ENCODE measurements at places on chromosomes 6 and 20.

- DNase-seq, result no peak
Observed at GRCh38 chr6:157649311-157650260, 173.5 kb upstream of the SNX9 start.

DNA sequence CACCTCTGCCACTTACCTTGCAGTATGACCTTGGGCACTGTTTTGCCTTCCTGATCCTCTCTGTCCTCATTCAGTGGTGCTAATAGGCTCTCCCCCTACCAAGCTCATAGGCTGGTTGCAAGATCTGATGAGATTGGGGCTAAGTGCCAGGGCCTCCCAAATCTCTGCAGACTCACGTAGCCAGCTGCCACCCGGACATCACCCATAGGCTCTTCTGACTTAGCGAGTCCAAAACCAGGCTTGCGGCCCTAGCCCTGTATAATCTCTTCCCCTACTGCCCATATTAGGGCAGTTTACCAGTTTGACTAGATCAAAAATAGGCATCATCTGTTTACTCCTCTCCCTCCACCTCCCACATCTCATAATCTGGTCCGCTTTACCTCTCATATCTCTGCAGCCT lies 54.2 kb upstream of the VSTM2L start:
- DNase-seq, result no peak

DNA sequence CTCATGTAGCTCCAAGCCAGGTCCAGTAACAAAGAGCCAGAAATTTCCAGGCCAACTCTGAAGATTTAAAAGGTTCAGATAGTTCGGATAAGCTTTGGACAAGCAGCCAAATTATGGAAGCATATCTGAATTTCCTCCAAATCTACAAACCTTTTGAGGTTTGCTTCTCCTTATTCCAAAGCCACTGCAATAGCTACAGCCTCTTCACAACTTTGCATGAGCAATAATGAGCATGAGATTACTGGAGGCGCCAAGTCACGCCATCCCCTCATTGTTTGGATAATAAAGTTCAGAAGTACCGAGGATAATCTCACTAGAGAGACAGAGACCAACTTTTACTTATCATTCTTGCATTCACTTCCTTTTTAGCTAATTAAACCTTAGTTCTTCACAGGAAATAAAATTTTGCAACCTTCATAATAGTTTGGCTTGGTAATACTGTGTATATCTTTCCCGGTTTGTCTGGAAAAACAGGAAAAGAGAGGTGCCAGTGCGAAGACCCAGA lies 329.6 kb upstream of the RSPO3 start:
- DNase-seq, result no peak

DNA sequence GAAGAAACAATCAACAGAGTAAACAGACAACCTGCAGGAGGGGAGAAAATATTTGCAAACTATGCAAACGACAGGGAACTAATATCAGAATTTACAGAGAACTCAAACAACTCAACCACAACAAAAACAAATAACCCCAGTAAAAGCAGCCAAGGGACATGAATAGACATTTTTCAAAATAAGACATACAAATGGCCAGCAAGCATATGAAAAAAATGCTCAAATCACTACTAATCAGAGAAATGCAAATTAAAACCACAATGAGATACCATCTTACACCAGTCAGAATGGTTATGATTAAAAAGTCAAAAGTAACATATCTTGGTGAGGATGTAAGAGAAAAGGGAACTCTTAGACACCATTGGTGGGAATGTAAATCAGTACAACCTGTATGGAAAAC lies 215.0 kb downstream of the THBS2 start:
- no peak for DNase-seq

DNA sequence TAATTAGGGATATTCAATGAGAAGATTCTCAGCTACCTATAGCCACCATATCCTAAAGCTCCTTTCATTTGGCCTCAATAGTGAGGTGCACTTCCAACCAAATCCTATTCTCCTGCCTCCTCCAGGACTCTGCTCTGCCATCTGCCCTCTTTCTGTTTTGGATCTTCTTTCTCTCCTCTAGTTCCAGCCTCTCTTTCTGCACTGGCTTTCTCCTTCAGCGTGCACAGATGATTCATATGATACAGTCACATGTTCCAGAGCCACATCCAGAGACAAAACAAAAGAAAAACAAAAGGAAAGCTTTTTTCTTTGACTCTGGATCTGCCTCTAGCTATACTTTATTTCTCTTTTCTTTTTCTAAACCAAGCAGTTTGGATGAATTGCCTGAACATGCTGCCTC lies 531.9 kb upstream of the MAN1A1 start:
- DNase-seq, result no peak

DNA sequence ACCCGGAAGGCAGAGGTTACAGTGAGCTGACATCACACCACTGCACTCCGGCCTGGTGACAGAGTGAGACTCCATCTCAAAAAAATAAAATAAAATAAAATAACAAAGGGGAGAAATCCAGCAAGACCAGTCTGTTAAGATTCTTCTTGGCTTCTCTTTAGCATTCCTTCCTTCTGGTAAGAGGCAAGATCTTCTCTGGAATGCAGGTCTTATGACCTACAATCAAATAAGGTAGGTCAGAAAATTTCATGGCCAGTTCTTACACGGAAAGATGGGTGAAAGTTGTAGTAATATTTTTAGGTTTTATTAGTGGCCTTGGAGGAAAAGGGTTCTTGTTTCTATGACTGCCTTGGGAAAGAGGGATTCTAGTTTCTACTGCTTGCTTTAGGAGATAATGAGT lies 180.9 kb downstream of the FUT9 start:
- no peak for DNase-seq

- DNase-seq, result no peak
Observed at GRCh38 chr6:44779130-44779826, 391.8 kb downstream of the CDC5L start.

DNA sequence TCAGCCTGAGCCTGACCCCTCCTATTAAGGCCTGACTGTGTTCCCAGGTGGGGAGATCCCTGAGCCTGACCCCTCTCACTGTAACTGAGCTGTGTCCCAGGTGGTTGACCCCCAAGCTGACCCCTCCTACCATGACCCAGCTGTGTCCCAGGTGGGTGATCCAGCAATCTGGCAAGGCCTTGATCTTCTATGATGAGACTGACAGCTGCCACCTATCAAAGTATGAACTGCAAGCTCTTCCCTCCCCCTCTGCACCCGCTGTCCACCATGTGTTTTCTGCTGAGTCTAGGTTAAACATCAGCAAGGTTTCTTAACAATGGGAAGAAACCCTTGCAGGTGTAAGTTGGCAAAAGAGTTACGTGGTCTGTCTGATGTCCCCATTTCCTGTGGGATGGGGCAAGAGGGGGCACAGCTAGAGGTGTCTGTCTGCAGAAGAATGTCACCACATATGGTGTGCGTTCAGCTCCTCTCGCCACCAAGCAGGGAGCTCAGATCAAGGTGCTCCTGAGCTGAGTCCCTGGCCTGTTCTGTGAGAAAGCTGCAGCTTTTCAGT lies 5.9 kb downstream of the PXDC1 start:
- DNase-seq, result no peak

- DNase-seq, result no peak
Observed at GRCh38 chr6:135932651-135933050, 81.2 kb downstream of the PDE7B start.

- DNase-seq, result no peak
Observed at GRCh38 chr6:72976484-72976883, 248.8 kb downstream of the KHDC1L start.

DNA sequence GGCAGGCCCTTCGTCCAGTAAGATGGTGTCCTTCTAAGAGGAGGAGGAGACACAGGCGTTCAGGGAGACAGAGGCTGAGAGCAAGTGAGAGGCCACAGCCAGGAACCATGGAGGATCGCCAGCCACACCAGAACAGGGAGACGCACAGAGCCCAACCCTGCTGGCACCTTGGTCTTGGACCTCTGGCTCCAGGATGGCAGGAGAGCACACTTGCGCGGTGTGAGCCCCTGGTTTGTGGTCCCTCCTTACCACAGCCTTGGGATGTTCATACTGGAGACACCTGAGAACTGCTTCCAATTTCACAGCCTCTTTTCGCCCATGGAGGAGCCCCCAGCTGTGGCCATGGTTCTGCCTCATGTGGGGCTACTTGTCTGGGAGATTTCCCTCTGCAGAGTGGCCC lies 222.4 kb downstream of the DLL1 start:
- no peak for DNase-seq

- no peak for DNase-seq
Observed at GRCh38 chr20:16530201-16530681, 43.0 kb downstream of the KIF16B start.

DNA sequence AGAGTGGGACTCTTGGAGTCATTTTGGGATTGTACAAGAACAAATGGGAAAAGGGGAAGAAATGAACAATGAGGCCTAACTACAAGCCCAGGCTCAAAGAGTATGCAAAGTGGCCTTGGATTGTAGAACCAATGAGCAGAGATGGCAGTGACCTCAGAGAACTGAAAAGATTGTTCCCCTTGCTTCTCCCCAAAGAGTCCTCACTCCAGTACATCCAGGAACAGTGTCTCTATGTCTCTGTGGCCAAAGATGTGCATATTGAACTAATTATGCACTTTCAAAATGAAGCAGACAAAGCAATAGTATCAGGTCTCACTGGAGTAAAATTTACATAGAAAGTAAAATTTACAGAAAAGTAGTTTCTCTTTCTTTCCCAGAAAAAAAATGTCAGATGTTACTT lies 81.0 kb downstream of the SMLR1 start:
- no peak for DNase-seq

GRCh38 chr6:170092826-170093225 lies 198.1 kb downstream of the DLL1 start:
- no peak for DNase-seq

- DNase-seq, result no peak
Observed at GRCh38 chr6:25056130-25056529, 120.4 kb upstream of the RIPOR2 start.

DNA sequence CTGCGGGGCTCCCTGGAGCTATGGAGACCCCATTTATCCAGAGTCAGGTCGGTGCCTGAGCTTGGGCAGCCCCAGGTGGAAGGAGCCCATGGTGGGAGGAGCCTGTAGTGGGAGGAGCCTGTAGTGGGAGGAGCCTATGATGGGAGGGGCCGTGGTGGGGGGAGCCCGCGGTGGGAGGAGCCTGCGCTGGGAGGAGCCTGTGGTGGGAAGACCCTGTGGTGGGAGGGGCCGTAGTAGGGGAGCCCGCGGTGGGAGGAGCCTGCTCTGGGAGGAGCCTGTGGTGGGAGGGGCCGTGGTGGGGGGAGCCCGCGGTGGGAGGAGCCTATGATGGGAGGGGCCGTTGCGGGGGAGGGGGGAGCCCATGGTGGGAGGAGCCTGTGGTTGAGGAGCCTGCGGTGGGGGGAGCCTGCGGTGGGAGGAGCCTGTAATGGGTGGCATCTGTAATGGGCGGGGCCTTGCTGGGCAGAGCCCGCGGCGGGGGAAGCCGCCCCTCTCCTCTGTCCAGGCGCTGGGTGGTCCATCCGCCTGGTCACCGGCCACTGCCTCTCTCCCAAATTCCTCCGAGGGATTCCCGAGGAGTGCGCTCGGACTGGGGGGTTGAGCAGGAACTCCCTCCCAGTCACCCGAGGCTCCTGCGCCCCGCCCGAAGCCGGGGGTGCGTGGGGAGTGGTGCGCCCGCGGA lies 567 bp upstream of the FNDC11 start:
- no peak for DNase-seq

- DNase-seq, result no peak
Observed at GRCh38 chr6:118283766-118284165, 264.3 kb upstream of the PLN start.

DNA sequence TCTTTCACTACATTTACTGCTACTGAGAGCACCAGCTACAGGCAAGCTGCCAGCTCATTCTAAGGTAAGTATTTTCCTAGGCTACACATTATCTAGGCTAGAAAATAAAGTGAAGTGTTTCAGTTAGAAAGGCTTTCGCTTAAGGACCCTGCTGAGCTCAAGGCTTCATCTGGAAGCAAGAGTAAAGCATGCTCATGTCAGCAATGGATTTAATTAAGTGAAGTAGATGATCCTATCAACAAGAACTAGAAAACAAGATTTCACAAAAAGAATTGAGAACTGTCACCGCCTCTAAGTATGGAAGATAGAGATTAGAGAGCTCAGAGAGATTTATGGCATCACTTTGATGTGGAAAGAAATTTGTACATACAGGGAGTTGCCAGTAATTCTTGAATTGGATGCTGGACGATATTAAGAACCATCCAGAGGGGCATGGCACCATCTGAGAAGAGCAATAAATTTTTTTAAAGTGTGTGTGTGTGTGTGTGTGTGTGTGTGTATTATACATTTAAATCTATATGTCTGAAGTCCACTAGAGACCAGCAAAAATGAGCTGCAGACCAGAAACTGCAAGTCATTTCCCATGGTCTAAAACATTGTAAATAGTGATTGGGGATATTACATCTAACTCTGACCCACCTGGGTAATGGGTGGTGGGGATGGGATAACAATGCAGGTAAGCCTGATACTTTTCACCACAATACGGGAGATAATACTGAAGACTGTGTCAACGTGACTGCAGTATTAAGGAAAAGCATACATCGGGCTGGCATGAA lies 105.2 kb upstream of the MAP7 start:
- no peak for DNase-seq

GRCh38 chr20:51715856-51716185 lies 52.4 kb downstream of the ATP9A start:
- no peak for DNase-seq

- no peak for DNase-seq
Observed at GRCh38 chr6:80566361-80566760, 459.9 kb downstream of the BCKDHB start.

DNA sequence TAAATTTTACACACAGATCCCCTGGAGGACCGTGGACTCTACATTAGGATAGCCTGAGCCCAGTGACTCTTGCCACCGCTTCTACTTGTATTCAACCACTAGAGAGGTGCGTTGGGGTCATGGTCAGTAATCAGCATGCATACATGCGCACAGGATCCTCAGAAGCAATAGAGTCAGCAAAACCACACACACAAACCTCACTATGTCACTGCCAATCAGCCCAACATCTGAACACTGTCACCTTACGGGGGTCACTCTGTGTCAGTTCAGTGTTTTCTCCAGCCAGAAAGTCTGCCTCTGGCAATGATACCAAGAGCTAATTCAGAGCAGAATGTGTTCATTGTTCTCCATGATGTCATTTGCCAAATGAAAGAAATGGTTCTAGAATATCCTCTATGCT lies 225.3 kb downstream of the KHDC1L start:
- no peak for DNase-seq

GRCh38 chr20:61901392-61902220 lies 164.1 kb downstream of the TAF4 start:
- DNase-seq, result no peak

GRCh38 chr6:88539295-88539764 lies 373.2 kb upstream of the CNR1 start:
- no peak for DNase-seq

DNA sequence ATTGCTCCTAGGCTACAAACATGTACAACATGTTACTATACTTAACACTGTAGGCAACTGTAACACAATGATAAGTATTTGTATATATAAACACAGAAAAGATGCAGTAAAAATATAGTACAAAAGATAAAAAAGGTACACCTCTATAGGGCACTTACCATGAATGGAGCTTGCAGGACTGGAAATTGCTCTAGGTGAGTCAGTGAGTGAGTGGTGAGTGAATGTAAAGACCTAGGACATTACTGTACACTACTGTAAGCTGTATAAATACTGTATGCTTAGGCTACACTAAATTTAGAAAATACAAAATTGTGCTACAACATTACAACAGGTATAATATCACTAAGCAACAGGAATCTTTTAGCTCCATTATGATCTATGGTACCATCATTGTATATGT lies 312.0 kb upstream of the PREP start:
- DNase-seq, result no peak

GRCh38 chr6:150380256-150380655 lies 11.4 kb downstream of the IYD start:
- DNase-seq, result no peak

- no peak for DNase-seq
Observed at GRCh38 chr20:47205577-47206123, 150.8 kb downstream of the ZMYND8 start.

All from cortex of kidney (tissue), 1 donor.